Activated CD8-positive, alpha-beta memory T cell treated with anti-CD3 and anti-CD28 coated beads for 1 hour (primary cell): ENCODE measurements at places on chromosomes 6 and 20.
A peak's percentile ranks its signal among the peaks of the same experiment; 100 is the strongest.

- DNase-seq: no peak
Measured at GRCh38 chr20:50054626-50055511, 58.1 kb downstream of the UBE2V1 start.

GRCh38 chr6:106847116-106847515 is 127.4 kb downstream of the CD24 start:
- no peak for DNase-seq

GRCh38 chr20:61193164-61193563 is 58.9 kb upstream of the CDH4 start:
- DNase-seq: no peak

DNA sequence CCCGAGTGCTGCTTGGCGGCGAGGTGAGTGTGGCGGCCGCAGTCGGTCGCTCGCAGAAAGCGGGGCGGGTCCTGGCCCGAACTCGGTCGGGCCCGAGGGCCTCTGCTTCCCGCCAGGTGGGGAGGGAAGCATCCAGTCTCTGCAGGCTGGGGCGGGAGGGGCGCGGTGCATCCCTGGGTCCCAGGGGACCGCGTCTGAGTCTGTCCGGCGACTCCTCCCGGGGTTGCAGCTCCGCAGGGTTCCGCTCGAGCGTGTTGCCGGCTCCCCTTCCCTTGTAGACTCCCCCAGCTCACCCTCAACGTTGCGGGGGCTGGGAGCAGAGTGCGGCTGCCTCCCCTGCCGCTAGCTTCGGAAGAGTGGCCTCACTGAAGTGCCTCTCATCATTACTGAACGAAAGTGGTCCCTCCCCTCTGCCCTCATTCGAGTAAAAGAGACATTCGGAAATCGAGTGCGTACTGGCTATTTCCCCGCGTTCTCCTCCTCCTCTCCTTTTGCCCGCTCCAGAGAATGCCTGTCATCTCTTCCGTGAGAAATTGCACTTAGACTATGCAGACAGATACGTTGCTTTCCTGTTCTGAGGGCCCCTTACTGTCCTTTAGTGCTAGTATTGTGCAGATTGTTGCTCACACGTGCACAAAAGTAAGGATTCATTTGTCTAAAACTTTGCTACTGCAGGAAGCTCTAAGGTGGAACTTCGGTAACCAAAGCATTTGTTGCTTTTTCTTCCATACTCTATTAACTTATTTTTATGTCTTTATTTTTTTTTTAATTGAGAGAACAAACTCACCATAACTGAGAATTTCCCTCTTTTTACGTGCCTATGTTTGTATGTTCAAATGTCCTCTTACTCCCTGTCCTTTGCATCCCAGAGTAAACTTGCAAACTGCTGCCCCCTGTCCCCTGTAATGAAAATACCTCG is 751 bp downstream of the MAP3K4 start:
- DNase-seq: peak; percentile 15

DNA sequence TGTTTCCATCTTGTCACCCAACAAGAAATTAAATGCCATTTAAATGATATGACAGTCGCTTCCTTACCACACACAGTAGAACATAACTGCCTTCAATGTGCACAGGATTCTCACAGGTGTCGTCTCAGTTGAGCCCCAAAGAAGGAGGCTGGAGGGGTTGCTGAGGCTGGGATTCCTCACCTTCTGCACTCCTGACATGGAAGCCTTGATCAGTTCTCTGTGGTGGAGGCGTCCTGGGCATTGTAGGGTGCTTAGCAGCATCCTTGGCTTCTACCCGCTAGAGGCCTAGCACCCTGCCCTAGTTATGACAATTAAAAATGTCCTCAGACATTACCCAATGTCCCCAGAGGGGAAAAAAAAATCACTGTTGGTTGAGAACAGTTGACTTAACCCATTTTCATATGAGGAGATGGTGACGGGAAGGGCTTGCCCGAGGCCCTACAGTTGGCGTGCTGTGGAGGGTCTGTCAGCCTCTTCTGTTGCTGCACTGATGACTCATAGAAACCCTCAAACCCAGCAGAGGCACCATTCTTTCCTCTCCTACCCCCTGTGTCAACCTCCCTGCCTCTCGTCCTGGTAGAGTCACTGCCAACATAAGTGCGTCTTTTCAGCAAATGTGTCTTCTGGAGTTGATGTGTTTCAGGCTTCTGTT is 19.3 kb upstream of the ZNF831 start:
- no peak for DNase-seq

GRCh38 chr6:90730151-90730673 is 143.3 kb upstream of the MAP3K7 start:
- no peak for DNase-seq
